ENCODE measurements at places on chromosomes 3 and 15.

- no peak for DNase-seq
Measured at GRCh38 chr3:5411786-5412185, 224.3 kb downstream of the EDEM1 start.

DNA sequence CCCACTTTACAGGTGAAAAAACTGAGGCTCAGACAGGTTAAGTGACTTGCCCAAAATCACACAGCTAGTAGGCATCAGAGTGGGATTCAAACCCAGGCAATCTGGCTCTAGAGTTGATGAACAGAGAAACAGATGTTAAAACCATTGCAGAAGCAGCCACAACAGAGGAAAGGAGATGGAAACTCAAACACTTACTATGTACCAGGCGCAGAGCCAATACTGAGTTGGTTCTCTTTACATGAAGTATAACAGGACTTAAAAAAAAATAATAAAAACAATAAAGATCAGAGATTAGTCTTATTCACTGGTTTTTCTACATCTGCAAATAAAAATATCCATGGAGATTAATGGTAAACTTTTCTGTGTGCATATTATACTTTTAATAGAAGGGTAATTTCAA lies 84.9 kb upstream of the SPATA12 start:
- no peak for DNase-seq

- no peak for DNase-seq
Measured at GRCh38 chr3:43505351-43505750, 116.5 kb downstream of the ANO10 start.

DNA sequence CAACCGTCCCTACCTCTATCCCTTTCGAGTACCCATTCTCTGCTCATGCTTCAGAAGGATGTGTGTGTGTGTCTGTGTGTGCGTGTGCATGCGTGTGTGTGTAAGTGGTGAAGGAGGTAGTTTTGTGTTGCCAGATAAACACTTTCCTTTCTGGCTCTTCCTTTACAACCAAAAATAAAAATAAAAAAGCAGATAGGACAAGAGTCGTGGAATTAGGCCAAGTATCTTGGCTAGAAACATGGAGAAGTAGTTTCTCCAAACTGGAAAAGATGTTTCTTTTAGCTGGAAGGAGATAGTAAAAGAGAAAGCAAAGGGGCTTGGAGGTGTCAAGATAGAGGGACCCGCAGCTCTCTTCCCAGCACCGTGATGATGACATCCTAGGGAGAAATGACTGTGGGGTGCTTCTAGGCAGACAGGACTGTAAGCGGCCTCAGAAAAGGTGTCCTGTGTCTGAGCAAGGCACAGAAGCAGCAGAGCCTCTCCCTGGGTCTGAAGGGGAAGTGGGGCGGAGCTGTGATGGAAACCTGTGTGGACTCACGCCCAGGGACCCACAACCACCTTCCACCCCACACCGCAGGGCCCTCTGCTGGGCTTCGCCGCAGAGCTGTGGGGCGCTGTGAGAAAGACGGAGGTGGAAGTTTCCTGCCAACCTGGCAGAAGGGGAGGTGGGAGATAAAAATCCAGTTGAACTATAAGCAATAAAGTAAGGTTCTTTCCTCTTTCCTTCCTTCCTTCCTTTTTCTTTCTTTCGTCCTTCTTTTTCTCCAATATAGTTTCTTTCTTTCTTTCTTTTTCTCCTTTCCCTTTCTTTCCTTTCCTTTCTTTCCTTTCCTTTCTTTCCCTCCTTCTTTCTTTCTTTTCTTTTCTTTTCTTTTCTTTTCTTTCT lies 35.3 kb downstream of the MUC20 start:
- no peak for DNase-seq

- no peak for DNase-seq
Measured at GRCh38 chr3:2944628-2945027, 165.5 kb downstream of the IL5RA start.

- DNase-seq = no peak
Measured at GRCh38 chr15:66939016-66939415, 126.4 kb upstream of the SMAD3 start.

DNA sequence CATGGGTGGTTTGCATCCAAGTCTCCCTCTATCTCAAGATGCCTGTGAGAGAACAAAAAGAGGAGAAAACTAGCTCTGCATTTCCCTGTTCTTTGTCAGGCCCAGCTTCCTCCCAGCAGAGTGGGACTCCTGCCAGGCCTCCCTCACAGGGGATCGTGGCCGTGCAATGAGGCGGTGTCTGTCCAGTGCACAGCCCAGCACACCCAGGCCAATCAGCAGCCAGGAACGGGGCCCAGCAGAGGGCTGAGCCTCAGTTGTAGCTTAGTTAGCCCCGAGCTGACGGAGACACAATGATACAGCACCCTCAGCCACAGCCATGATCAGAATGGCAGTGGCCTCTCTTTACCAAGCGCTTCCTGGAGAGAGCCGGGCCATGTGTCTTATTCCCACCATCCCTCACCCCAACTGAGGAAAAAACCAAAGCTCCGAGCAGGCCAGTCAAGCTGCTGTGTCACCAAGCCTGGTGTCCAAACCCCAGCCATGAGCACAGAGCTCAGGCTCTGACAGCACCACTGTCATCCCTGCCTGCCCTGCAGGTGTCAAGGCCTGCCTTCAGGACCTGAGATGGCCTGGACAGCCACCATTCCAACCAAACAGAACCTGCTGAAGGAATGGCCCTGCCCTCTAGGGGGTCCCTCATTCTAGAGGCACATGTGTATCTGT lies 71.1 kb downstream of the DNAJB8 start:
- DNase-seq = peak; percentile 78

DNA sequence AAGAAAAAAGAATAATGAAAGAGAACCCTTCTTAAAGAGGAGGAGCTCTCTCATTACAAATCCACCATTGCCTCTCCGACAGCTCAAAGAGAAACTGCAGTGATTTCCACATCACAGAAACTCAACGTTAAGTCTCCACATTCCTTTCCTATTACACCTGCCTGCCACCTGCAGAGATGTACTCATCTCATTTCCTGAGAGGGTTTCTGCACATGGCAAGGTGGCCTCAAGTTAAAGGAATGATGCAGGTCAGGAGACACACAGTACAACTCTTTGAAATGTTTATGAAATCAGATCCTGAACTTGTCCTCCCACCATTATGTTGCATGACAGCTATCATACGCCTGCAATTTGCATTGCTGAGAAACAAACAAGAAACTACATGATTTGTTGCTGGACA lies 458.4 kb upstream of the ADAMTS9 start:
- DNase-seq = no peak

GRCh38 chr3:53624061-53624857 lies 129.8 kb downstream of the CACNA1D start:
- no peak for DNase-seq

DNA sequence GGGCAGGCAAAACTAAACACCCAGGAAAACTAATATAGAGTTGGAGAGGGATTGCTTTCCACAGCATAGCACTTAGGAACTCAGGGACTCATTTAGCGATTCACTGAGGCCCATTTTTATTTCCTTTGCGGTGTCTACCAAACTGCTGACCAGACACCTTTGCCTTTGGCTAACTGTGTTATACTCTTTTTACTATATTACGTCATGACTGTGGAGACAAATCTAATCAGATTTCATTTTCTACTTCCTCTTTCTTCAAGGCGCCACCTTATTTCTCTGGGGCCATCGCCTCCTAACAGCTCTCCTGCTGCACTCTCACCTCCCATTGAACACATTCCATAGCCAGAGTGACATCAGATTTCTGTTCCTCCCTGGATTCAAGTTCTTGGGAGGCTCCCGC lies 215.7 kb upstream of the WNT5A start:
- no peak for DNase-seq

DNA sequence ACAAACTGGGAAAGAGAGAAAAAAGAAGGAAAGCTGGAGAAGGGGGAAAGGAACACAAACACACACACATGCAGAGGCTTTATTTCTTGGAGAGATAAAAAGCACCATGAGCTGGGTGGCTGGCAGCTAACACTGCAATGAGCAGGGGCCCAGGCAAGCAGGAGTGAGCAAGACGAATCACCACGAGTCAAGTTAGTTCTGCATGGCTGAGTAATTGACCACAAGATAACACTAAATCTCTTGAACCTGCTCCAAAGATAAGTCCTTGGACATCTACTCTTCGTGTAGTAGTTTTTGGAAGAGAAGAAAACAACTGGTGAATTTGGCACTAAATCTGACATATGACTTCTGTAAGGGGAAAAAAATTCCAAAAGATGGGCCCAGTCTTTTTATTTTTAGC lies 100.9 kb downstream of the MYO5A start:
- no peak for DNase-seq
